ENCODE measurements at places on chromosomes 11 and 22. TPM values are rescaled to one million over a fixed set of nuclear protein-coding genes. Genes with fewer than 3 reads are reported as not detected.

CLDN5 gene
- 19.5 TPM for total RNA-seq

B4GALNT4 gene
- 1.5 TPM for total RNA-seq

IGLL5 gene
- 0.47 TPM for total RNA-seq

FREY1 gene
- total RNA-seq = not detected

HOATZ gene
- not detected for total RNA-seq

GDPD4 gene
- not detected for total RNA-seq

HTR3B gene
- total RNA-seq = not detected

TM7SF2 gene
- total RNA-seq = 56.7 TPM

DNA sequence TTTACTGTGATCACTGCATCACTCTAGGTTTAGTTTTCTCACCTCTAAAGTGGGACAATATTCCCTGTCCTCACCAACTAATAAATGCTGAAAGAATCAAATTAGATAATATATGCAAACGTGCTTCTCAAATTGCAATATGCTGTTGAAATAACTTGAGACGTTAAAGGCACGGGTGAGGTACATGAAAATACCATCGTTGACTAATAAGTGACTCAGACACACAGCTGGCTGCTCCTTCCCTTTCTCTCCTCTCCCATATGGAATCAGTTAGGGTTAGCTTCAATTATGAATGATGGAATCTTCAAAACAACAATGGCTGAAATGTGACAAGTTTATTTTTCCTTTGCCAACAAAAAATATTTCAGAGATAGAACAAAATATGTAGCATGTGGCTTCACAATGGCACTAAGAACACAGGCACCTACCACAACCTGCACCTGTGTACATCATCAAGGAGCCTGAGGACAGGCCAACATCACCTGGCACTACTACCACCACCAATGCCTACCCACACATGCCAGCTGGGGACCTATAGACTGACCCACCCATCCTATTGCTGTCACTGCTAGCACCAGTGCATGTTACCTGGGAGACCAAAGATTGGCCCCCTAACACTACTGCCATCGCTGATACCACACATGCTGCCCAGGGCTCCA is 13.7 kb downstream of the GDPD4 start:
- no peak for DNase-seq

DNA sequence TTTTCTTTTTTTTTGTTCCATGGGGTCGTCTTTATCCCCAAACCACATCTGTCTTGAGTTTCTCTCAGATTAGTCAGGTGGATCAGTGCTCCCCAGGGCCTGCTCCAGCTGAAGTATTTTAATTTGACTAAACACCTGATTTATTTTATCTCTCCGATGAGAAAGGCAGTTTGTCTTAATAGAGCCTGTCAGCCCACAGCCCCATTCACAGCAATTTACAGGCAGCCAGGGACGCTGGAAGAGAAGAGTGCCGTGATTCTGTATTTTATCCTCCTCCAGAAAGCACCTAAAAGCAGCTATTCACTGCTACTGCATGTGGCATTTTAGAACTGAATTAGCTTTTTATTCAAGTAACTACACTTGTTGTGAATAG is 164.5 kb downstream of the SOX6 start:
- no peak for DNase-seq

GRCh38 chr11:123753110-123753509 is 1.2 kb downstream of the OR6X1 start:
- no peak for DNase-seq

DNA sequence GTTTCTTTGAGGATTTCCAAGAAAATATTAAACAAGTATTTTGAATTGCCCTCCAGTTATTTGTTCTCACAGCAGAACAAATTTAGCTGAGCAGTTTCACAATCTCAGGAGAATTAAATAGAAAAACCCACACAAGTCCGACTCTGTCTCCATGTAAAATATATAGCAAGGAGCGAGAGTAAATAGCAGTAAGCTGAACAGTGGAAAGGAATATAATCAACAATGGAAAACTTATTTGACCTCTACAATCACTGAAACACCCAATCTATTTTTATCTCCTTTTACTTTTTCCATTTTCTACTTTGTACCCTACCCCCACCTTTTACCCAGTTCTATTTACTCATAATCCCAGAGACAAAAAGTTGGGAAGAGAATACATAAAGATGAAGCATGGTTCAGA is 34.4 kb downstream of the NARS2 start:
- no peak for DNase-seq

DNA sequence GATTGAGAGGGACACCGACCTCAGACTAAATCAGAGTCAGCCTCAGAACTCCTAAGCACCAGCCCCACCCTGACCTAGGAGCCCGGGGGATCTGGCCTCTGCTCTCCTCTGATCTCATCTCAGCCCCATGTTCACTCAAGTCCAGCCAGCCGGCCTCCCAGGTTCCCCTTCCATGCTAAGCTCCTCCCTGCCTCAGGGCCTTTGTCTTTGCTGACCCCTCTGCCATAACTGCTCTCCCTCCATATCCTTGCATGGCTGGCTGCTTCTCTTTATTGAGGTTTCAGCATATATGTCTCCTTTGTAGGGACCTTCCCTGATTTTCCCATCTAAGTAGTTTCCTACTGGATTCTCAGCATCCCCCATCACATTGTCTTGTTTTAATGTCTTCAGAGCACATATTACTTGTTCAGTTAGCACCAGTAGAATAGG is 780 bp upstream of the SLC15A3 start:
- no peak for DNase-seq

GRCh38 chr11:121886005-121886734 is 229.8 kb downstream of the BLID start:
- peak; percentile 56 for DNase-seq

DNA sequence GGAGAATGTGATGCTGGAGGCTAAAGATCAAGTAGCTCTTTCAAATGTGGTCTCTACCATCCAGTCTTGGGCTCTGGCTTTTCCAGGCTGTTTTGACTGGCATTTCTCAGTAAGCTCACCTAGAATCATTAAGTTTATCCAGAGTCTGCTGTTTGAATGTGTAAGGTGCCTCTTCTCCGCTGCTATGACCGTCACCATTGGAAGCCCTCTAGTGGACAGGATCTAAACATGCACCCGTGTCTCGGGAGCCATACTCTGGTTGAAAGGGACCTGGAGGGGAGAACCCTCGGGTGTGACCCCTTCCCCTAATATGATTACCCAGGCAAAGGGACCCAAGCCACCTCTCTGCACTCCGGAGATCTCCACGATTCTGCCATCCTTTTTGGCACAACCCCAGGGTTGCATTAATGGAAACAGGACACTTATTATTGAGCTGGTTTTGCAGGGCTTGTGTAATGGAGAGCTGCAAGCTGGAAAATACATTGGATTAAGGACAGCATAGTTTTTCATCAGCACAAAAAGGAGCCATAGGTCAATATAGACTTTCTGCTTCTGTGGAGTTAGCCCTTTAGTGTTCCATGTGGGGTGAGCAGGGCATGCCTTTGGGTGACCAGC is 191.0 kb upstream of the LARGE1 start:
- DNase-seq = no peak

GRCh38 chr11:6022956-6023355 is 7.6 kb downstream of the OR56A1 start:
- no peak for DNase-seq

DNA sequence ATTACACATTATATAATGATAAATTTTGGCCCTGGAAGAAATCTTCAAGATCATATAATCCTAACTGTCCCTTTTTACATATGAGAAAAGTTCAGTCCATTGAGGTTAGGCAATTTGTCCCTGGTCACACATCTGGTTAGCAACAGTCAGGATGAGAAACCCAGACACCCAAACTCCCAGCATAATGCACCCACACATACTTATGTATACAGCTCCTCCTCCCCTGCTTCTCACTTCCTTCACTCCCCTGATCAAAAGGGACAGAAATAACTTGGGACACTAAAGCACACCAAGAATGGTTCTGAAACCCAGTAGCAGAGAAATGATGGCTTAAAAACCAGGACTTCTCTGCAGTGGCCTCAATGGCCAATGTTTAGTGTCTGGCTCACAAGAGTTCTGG is 11.1 kb downstream of the NUMA1 start:
- DNase-seq = no peak

DNA sequence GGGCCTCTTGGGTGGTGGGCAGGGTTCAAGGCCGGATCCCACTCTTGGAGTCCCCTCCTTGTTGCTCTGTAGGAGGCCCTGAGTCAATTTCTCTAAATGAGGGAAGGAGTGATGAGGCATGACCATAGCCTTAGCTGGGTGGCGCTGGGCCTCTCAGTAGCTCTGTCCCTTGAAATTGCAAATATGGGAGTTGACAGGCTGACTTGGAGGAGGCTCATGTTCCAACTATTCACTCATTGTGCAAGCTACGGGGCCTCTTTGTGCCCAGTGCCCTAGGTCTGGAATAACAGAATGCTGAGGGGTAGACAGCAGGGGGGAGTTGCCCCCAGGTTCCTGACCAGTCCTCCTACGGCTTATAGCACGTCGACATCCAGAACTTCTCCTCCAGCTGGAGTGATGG is 8.0 kb downstream of the SELENOM start:
- DNase-seq = no peak

DNA sequence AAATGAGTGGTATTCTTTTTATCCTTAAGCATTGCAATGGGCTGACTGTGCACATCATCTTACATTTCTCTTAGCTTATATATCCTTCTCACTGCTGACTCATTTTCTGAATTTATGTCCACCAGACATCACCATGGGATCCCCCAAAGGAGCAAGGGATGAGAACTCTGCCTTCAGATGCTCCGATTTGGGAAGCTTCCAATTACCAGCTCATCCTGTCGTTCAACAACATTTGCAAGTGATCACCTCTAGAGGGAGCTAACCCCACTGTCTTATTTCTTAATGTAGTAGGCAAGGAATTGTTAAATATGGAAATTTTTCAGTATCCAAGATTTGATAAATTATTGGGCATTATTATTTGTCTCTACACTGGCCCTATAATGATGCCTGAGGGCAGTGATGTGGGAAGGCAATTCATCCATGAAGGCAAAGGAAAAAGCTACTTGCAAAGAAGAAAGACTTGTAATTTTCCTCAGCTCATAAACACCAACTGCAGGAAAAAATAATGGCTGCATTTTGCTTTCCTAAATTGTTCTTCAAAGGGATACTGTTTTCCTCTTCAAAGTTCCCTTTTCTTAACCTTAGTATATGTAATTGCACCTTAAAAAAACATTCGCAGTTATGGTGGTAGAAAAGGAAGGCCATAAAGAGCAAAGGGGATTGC is 102.4 kb upstream of the FSHB start:
- no peak for DNase-seq

GRCh38 chr11:46335890-46336562 is 11.2 kb upstream of the DGKZ start:
- no peak for DNase-seq

GRCh38 chr22:35335936-35336781 is 36.5 kb downstream of the TOM1 start:
- DNase-seq = peak; percentile 69

GRCh38 chr11:58762284-58763119 is 30.8 kb upstream of the GLYAT start:
- DNase-seq = no peak

DNA sequence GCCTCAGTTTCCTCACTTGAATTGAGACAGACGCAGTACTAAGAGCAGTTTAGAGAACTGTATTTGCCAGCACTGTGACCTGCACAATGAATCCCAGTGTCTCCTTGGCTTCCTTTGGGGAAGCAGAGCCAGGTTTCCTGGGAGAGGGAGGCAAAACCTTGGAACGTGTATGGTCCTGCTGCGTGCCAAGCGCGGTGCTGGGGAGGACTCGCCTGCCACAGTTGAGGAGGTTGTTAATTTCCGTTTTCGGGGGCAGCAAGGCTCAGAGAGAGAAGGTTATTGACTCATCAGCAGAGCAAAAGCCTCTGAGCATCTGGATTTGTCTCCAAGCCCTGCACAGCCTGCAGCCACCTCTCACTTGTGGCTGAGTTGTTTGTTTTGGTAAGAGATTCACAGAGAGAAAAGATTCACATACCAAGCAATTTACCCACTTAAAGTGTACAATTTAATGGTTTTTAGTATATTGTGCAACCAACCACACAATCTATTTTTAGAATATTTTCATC is 10.8 kb downstream of the SYT12 start:
- DNase-seq = no peak

DNA sequence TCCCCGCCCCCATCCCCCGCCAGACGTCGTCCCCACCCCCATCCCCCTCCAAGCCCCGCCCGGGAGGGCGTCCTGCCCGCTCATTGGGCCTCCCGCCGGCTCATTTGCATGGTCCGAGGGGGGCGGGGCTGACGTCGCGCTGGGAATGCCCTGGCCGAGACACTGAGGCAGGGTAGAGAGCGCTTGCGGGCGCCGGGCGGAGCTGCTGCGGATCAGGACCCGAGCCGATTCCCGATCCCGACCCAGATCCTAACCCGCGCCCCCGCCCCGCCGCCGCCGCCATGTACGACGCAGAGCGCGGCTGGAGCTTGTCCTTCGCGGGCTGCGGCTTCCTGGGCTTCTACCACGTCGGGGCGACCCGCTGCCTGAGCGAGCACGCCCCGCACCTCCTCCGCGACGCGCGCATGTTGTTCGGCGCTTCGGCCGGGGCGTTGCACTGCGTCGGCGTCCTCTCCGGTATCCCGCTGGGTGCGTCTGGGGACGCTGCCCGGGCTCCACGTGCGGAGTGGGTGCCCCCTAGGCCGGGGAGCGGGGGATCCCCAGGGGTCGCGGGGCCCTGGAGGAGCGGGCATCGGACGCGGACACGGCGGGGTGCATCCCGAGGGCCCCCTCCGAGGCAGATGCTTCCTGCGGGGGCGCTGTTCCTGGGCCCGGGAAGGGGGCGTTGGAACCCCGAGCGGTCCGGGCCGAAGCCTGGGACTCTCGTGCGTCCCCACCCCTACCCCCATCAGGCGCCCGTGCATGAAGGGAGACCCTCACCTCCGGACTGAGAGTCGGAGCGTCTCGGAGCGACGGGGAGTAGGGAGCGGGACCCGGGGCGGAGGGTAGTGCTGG is at the start of gene PNPLA3:
Gene PNPLA3 (plus strand): TSS at position 175 of the 834 bp plus-strand sequence. CDS start 107 bp downstream, at position 282.
- DNase-seq = peak; percentile 91

- no peak for DNase-seq
Measured at GRCh38 chr11:61730240-61730994, 22.0 kb upstream of the MYRF start.

GRCh38 chr11:125483592-125483991 is 12.5 kb downstream of the FEZ1 start:
- DNase-seq = no peak

- no peak for DNase-seq
Measured at GRCh38 chr11:44628730-44629700, 63.6 kb downstream of the CD82 start.

- no peak for DNase-seq
Measured at GRCh38 chr11:111531687-111532364, 8.7 kb upstream of the LAYN start.

- DNase-seq = no peak
Measured at GRCh38 chr11:71206186-71206585, 46.2 kb downstream of the SHANK2 start.

- DNase-seq = no peak
Measured at GRCh38 chr22:38127869-38128268, 17.4 kb upstream of the BAIAP2L2 start.

Data from left ventricle myocardium inferior (tissue), 1 donor.